ENCODE measurements at places on chromosomes 5 and 9. TPM values are rescaled to one million over a fixed set of nuclear protein-coding genes. Genes with fewer than 3 reads are reported as not detected.

The TOMM5 gene
- 55.8 TPM for total RNA-seq

The TRIP13 gene
- total RNA-seq: 29.9 TPM

The SAXO1 gene
- not detected for total RNA-seq

The LVRN gene
- 0.14 TPM for total RNA-seq

The PKD2L2 gene
- total RNA-seq: not detected

The EIF4E1B gene
- not detected for total RNA-seq

The CCDC187 gene
- total RNA-seq: 0.73 TPM

The CLIC3 gene
- total RNA-seq: 0.91 TPM

The MYMK gene
- total RNA-seq: not detected

The ANKRD55 gene
- total RNA-seq: not detected

The SLF1 gene
- total RNA-seq: 17.9 TPM

The KCNMB1 gene
- total RNA-seq: not detected

The PPP2R2B gene
- total RNA-seq: 1.2 TPM

The CKMT2 gene
- total RNA-seq: 0.24 TPM

The LMAN2 gene
- 278 TPM for total RNA-seq
